Stimulated activated effector memory CD8-positive, alpha-beta T cell treated with anti-CD3 and anti-CD28 coated beads, Interleukin-12 subunit alpha, Interleukin-12 subunit beta, amount 100 ng/mL, for 72 hours (primary cell): ENCODE measurements at places on chromosomes 13 and 19.

DNA sequence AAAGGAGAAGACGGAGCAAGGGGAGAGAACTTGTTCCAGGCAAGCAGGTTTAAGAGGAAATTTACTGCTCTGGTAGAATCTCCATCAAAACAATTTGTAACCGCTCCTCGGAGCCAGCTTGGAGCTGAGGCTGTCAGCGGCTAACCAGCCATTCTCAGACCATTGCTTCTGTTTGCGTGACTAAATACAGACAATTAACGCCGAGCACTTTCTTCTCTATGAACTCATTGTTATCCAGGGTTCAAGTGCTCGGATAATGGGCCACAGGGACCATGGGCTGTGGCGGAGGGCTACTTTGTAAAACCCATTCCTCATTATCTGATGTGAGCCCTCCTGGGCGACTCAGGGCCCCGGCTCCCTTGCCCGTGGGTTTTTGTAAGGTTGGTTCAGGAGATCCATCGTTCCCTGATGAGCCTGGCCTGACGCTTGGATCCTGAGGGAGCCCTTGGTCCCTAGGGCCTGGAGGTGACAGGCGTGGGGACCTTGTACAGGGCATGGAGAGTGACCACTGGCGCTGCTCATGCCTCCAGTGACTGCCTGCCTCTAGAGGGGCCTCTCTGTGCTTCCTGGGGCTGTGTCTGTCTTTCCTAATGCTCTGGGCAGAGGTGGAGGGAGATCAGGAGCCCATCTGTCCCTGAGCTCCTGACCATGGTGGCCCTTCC lies 61.5 kb upstream of the ZNF536 start:
- DNase-seq, result no peak

DNA sequence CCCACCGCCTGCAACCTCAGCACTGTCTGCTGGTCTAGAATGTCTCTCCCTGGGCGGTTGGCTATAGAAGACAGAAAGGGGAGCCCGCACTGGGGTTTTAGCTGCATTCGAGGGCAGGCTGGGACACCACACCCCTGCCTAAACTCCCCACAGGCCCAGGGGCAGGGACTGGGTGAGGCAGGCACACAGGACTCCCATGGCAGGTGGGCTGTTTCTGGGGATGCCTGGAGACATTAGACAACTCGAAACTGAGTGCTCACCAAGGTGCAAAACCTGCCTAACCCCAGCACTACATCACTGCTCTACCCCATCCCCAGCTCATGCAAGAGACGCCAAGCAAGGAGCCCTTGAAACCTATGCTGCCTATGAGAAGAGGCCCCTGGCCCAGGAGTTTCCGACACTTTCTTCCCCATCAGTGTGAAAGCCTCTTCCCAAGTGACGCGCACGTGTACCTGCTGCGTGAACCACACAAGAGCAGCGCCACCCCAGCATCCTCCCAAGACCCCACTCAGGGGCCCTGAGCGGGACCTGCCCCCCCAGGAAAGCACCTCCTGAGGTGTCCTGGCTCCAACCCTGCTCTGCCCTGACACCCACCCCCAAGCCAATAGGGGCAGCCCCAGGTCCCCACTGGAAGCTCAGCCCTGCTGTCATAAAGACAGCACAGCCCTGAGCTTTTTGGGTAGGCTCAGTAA lies 121.2 kb downstream of the TUBA3C start:
- DNase-seq, result no peak

DNA sequence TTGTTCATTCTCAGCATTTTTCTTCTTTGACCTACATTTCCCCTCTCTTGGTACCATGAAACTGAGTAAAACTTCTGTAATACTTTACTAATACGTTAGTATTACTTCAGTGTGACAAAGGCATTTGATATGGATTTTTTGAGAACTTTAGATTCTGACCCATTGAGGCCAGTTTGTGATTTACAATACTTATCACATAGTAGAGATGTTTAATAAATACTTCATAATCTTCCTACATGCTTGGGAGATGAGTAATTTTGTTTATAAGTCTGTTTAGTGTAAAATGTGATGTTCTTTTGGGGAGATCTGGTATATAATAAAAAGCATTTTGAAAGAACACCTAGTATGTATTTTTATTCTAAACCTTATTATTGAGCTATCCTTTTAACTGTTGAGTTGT lies 29.7 kb downstream of the GTF2F2 start:
- DNase-seq, result no peak

- no peak for DNase-seq
These were observed 10.7 kb upstream of the KPTN start for GRCh38 chr19:47494729-47495128.

GRCh38 chr19:31598730-31599238 lies 249.5 kb upstream of the TSHZ3 start:
- no peak for DNase-seq

- DNase-seq, result no peak
These were observed 109.5 kb upstream of the MIR17HG start for GRCh38 chr13:91238036-91238435.
